ENCODE measurements at places on chromosomes 6 and 20.

GRCh38 chr6:159505140-159505922, 187.7 kb downstream of the SOD2 start:
- DNase-seq: no peak

- no peak for DNase-seq
Measured at GRCh38 chr6:81084776-81085430, 667.6 kb downstream of the TENT5A start.

GRCh38 chr20:61350500-61351250, 98.6 kb downstream of the CDH4 start:
- no peak for DNase-seq

- DNase-seq: no peak
Measured at GRCh38 chr6:30361661-30362060, 16.7 kb downstream of the RPP21 start.

Measured in effector memory CD8-positive, alpha-beta T cell (primary cell).